ENCODE measurements at places on chromosomes 2 and 18.

GRCh38 chr2:224520064-224520463, 65.1 kb downstream of the CUL3 start:
- H3K4me1 ChIP-seq: peaks cover 30% of the 10 kb centered on the region
- peak overlapping the region; percentile 0 for H3K27ac ChIP-seq
- no peak overlapping the region for H3K4me3 ChIP-seq
- no peaks in the 10 kb centered on the region for H3K36me3 ChIP-seq
- no peak for DNase-seq

DNA sequence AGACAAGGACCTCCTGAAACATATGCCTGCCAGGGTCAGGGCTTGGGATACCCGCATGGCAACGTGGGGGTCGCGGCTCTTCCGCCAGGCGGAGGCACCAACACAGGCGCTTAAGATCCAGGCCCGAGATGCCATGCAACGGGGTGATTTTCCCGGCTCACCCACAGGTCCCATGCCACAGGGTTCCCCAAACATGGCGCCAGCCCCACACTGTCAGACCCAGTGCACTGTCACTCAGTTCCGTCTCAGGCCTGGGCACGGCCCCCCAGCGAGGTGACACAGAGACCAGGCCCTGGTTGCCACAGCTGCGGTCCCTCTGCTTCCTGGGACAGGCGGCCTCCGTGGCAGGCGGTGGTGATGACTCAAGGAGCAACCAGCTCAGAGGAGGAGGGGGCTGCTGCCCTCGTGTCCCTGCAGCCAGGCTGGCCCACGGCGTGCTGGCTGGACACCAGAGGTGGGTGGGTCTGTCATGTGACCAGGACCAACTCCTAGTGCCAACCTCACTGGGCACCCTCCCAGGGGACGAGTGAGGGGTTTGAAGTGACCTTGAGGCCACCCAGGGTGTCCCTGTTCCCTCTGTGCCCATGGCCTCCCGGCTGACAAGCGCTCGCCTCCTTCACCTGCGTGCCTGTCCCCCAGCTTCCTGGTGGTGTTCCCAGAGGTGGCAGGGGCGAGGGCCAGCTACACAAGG, 4.9 kb downstream of the PDCD1 start:
- H3K4me3 ChIP-seq: no peak overlapping the region
- no peaks in the 10 kb centered on the region for H3K27me3 ChIP-seq
- no peak for DNase-seq
- no peak overlapping the region for H3K27ac ChIP-seq
- H3K4me1 ChIP-seq: peaks cover 3% of the 10 kb centered on the region

- H3K4me3 ChIP-seq: no peak overlapping the region
- peak; percentile 47 for DNase-seq
- peak overlapping the region; percentile 45 for H3K27ac ChIP-seq
- H3K27me3 ChIP-seq: no peaks in the 10 kb centered on the region
- no peaks in the 10 kb centered on the region for H3K36me3 ChIP-seq
Observed at GRCh38 chr2:62672601-62673000, 32.9 kb upstream of the EHBP1 start.

DNA sequence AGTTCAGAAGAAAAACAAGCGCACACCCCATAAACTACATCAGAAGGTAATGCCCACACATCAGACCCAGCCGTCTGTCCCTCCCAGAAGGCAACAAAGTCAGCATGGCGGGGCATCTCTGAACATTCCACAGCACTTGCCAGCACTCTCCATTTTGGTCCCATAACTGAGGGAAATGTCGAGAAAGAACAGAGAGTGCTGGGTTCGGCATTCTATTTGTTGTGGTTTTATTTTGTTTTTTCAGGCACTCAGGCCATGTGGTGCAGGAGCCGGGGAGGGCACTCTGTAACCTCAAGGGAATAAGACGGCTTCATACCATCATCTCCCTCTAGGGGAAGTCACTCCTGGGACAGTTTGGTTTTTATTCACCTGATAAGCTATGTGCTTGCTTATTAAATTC, 156.0 kb downstream of the SEPTIN10 start:
- no peaks in the 10 kb centered on the region for H3K27me3 ChIP-seq
- H3K27ac ChIP-seq: no peak overlapping the region
- H3K36me3 ChIP-seq: no peaks in the 10 kb centered on the region
- H3K4me3 ChIP-seq: no peak overlapping the region
